Naive B cell (primary cell): ENCODE measurements at places on chromosomes 13 and 19.

GRCh38 chr13:104057861-104058260, 991.6 kb upstream of the SLC10A2 start:
- no peak for DNase-seq

- DNase-seq: peak; percentile 48
These were observed 174.5 kb downstream of the USP12 start for GRCh38 chr13:26996965-26997752.

DNA sequence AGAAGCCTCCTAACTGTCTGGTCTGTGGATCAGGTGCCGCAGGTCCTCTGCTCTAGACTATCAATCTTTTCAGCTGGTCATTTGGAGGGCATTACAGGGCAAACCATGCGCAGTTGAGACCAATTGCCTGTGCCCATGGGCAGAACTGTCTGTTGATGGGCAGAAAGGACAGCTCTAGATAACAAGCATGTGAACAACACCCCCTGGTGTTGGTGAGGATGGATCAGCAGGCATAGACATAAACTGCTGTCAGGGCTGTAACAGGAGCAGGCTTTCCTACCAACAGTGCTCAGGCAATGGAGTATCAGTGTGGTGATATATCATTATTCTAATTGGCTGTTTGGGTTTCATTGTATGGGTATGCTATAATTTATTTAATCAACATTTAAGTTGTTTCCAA, 104.7 kb upstream of the KL start:
- no peak for DNase-seq

- no peak for DNase-seq
These were observed 5.9 kb downstream of the RPL18A start for GRCh38 chr19:17865364-17866311.

- DNase-seq: no peak
These were observed 17.7 kb downstream of the POLRMT start for GRCh38 chr19:615619-616018.
